ENCODE measurements at places on chromosomes 11 and 22.

- DNase-seq, result no peak
Observed at GRCh38 chr11:14902650-14903350, 10.8 kb upstream of the CYP2R1 start.

GRCh38 chr11:95531116-95531515, 258.5 kb downstream of the FAM76B start:
- no peak for DNase-seq

- DNase-seq, result no peak
Observed at GRCh38 chr11:10990160-10990559, 132.3 kb upstream of the ZBED5 start.

- DNase-seq, result no peak
Observed at GRCh38 chr11:116529271-116529670, 243.5 kb downstream of the BUD13 start.

GRCh38 chr11:61728940-61729219, 23.6 kb upstream of the MYRF start:
- DNase-seq, result no peak

GRCh38 chr22:38461057-38461413, 6.0 kb upstream of the KCNJ4 start:
- DNase-seq, result no peak

GRCh38 chr11:59728913-59729312, 15.3 kb upstream of the OR10V1 start:
- no peak for DNase-seq

GRCh38 chr11:75677909-75678308, 9.1 kb upstream of the MAP6 start:
- no peak for DNase-seq

DNA sequence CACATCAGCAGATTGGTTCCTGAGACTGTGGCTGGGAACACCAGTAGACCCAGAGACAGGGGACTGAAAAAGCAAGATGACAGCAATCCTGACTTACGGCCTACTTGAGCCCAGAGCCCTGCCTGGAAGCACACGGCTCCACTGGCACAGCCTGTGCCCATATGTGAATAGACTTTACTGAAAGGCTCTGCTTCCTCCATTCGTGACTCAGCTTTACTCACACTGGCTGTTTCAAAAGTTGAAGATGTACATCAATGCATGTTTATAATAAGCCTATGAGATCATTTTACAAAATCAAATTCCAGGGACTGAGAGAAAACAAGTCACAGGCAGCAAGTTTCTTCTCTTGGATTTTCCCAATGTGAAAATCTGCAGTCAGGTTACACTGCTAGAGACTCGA, 134.6 kb upstream of the TEAD1 start:
- no peak for DNase-seq

DNA sequence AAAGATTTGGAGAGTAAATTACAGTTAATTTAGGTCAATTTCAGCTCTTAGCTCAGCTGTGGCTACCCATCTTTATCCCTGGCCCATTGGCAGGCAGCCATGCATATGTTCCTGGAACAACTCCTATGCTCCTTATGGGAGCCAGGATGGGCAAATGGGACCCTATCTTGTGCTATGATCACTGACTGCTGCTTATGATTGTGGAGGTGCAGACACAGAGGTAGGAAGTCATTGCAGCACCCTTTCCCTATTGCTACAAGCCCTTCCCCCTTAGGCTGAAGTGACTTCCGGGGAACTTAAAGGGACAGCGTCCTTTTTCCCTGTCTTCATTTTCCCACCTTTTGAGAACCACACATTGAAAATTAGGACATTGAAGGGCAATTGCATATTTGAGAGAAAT, 112.7 kb downstream of the FCHSD2 start:
- peak; percentile 78 for DNase-seq

DNA sequence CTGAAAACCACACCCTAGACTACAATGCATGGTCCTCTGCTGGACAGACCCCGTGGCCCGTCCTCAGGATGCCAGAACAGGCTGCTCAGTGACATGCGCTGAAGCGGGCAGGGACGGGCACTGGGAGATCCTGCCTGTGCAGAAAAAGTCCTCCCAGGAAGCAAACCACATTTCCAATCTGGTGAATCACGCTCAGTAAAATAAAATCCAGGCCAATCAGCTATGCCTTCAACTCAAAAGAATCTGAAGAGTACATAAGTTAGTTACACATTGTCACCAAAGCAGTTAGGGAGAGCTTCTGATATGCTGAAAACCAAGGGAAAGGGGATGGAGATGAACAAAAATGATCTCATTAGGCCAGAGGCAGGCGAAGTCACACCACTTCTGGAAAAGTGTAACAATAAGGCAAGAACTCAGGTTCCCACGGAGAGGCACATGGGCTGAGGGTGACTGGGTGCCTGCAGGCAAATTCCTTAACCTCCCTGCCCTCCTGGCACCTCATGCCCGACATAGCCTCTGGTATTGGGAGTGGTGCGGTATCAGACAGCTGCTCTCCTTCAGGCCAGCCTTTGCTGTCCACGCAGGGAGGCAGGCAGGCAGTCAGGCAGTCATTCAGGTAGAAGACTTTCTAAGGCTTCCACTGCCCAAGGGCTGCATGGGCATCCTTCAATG, 66.4 kb downstream of the APOL5 start:
- DNase-seq, result no peak

DNA sequence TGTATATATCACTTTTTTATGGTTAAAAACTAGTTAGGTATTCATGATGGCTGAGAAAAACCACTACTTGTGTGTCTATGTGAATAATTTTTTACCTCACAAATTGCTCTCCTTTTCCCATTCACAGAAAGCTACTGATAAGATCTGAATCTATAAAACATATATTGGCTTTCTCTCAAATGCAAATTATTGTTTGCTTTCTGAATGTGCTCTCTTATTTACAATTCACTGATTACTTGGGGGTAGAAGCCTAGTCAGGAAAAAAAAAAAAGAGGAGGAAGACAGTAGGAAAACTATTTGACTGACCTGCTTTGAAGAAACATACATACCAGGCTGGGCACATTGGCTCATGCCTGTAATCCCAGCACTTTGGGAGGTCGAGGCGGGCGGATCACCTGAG, 20.5 kb downstream of the PGM2L1 start:
- no peak for DNase-seq

DNA sequence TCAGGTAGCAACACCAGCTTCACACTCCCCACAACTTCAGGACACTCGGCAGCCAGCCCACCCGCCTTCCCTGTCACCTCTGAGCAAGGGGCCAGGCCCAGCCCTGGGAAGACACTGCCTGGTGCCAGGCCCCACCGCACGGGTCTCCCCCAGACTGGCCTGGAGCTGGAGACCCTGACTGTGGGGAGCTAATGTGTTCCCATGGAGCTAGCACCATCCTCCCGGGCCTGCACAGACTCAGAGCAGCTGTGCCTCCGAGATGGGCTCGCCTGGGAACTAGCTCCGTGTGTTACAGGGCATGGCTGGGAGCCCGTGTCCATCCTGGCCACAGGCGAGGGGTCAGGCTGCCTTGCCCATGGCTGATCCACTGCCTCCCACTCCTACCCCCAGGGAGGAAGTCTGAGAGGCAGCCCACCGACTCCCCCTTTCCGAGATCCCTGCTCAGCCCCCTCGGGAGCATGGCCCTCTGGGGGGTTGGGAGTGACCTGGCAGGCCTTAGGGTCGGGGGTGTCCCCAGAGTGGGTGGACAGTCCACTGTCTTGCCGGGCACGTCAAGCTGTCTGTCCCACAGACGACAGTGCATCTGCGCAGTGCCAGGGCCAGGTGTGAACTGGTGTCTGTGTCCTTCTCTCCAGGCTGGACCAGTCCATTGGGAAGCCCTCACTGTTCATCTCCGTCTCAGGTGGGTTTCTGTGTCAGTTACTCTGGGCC, 76.7 kb upstream of the KCNQ1OT1 start:
- no peak for DNase-seq

- no peak for DNase-seq
Observed at GRCh38 chr11:87870086-87870485, 305.2 kb downstream of the RAB38 start.

- no peak for DNase-seq
Observed at GRCh38 chr22:43969989-43970755, 14.9 kb downstream of the SAMM50 start.

- no peak for DNase-seq
Observed at GRCh38 chr22:43845981-43846380, 16.3 kb downstream of the SULT4A1 start.

DNA sequence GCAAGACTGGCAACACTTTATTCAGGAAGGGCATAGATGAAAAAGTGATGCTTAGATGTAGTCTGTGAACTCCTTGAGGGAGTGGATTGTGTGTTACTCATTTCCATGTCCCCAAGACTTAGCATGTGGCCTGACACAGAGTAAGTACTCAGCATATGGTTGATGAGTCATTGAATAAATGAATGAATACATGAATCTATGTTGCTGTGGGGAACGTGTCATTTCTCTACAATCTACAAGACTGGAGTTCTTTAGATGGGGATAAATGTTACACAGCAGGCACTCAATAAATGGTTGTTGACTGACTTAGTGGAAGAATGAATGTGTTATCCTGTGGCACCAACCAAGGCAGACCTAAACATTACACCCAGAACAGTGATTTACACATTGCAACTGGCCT, 17.9 kb downstream of the BPIFC start:
- no peak for DNase-seq

DNA sequence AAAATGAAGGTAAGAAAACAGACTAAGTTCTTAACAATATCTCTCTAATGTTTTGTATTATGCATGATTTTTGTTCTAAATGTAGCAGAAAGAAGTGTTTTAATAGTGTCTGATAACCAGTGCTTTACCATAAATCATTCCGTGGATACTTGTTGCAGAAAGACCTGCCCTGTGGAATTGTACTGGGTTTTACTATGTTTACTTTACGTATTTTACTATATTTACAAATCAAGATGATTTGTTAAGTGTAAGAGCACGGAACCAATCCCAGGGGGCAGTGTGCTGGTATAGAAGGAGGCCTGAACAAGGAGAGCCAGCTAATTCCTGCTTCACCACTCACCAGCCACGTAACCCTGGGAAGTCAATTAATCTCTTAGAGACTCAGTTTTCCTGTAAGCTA, 1.4 kb downstream of the HTR3B start:
- DNase-seq, result no peak

DNA sequence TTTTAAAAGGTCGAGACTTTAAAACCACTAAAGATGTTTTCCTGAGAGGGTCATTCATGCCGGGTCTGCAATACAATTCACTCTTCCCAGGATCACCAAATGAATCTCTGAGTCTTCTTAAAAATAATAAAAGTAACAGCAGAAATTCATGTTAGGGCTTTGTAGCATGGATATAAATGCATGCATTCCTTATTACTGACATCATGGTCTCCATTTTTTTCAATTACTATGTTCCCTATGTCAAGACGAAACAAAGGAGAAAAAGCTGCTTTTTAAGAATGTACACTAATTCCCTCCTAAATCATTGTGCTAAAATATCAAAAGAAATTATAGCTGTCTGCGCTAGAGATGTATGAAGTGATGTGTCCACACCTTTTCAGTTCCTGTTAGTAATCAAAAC, 789.9 kb upstream of the LRRC4C start:
- no peak for DNase-seq

DNA sequence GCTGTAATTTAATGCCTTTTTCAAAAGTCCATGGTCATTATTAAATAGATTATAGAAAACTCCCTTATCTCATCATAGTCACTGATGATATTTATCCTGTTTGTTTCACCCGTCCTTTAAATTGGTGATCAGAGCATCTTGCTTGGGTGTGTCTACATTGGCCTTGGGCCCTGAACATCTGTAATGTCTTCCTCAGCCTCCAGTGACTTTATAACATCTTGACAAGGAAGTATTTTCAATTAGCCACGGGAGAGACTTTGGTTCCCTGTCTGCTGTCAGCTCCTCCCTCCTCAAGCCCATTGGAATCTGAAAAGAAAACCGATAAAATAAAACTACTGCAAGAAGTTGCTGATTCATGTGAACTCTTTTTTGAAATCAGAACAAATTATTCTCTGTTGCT, 116.9 kb upstream of the TTC12 start:
- DNase-seq, result no peak

DNA sequence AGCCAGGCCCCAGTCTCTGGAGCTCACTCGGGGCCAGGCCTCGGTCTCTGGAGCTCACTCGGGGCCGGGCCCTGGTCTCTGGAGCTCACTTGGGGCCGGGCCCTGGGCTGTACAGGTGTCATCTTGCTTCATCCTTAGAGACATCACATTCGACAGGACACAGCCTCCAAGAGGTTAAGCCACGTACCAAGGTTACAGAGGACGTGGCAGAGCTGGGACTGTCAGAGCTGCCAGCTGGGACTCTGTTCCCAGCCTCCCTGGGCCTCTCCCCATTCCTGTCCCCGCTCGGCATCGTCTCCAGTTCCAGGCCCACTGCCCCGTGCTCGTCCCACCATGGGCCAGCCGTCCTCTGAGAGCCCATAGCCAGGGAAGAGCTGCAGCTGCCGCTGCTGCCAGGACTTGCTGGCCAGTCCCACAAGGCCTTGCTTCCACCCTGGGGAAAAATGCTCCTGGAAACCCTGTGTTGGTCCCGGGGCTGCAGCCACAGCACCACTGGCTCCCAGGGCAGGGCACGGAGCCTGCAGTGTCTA, 19.6 kb downstream of the CABP7 start:
- DNase-seq, result no peak

DNA sequence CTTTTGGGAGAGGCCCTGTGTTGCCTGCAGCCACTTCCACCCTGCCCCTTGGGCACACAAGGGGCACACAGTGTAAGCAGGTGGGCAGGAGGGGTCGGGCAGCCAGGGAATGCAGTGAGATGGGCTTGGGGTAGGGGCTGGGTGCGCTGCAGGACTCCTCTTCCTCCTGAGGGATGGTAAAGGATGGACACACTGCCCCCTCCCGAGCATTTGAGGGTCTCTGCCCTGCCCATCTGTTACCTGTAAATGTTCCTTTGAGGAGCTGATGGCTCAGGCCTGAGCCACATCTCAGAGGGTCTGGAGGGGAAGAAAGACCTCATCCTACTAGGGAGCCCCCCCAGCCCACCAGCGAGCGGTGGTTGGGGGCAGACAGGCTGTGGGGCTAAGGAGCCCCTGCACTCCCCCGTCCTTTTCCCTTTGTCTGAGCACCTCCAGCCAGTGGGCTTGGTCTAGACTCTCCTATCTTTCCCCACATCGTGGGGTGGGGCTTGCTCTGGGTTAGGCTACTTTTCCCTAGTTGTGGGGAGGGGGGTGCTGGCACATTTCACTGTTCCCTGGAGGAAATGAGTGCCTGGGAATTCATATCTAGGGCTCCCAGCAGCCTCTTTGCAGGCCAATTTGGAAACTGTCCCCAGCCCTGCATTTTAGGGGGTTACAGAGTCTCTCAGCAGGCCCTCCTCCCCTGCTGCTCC, 1.7 kb upstream of the TSSC4 start:
- DNase-seq, result peak; percentile 67

DNA sequence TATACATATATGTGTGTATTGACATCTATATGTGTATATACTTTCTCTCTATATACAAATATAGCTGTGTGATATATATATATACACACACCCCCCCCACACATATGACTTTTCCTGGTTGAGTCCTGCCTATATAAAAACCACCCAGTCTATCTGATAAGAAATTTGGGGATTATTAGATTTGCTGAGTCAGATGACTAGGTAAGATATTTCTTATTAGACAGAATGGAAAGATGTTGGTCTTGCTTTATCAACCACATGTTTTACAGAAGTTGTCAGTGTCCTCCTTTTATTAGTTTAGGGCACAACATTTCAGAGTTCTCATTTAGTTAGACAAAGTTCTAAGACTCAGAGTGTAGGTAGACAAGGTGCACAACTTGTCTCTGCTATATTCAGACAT, 953.3 kb downstream of the METTL15 start:
- DNase-seq, result no peak

Data from SK-N-SH (cell line).